NAMALWA (cell line): ENCODE measurements at places on chromosomes 7 and 10.

- DNase-seq, result no peak
These were observed 36.9 kb downstream of the TBATA start for GRCh38 chr10:70748305-70748704.

DNA sequence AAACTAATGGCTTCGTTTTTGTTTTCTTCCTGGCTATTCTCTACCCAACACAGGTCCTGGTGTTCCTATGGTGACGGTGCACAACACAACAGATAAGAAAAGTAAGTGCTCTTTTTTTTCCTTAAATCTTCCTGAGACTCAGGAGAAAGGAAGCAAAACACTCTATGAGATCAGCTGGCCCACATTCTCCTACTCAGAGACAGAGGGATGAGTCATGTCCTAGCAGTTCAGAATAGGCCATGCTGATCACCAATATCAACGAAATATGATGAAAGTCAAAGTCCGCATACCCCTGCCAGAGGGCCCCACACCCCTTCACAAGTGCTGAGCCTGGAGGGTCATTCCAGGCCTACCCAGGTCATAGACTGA is 149.2 kb downstream of the PAXIP1 start:
- DNase-seq, result no peak

- DNase-seq, result peak; percentile 78
These were observed 290.8 kb downstream of the NXPH1 start for GRCh38 chr7:8724080-8724718.

- DNase-seq, result no peak
These were observed 47.8 kb upstream of the PPP2R2D start for GRCh38 chr10:131852823-131853609.

DNA sequence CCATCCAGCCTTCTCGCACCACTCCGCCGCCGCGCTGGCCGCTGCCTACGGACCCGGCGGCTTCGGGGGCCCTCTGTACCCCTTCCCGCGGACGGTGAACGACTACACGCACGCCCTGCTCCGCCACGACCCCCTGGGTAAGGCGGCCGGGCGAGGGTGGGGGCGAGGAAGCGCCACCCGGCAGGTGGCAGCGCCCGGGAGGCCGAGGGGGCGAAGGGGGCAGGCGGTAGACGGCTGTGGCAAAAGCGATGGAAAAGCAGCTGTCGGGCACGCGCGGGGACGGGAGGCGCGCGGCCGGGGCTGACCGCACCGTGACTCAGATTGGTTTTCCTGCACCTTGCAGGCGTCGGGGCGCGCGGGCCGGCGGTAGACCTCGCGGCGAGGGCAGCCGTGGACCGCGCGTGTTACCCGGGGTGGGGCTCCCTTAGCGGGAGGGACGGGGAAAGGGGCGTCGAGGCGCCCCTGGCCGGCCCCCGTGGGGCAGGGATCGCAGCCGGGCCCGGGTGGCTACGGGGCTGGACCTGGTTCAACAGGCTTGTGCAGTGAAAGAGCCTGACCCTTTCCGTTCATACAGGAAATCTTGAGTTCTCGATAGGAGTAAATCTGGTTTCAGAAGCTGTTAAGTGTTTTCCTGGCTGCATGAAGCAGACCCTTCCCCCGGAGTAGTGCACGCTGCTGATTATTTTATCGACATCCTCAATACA is 608 bp downstream of the HHEX start:
- DNase-seq, result peak; percentile 33

DNA sequence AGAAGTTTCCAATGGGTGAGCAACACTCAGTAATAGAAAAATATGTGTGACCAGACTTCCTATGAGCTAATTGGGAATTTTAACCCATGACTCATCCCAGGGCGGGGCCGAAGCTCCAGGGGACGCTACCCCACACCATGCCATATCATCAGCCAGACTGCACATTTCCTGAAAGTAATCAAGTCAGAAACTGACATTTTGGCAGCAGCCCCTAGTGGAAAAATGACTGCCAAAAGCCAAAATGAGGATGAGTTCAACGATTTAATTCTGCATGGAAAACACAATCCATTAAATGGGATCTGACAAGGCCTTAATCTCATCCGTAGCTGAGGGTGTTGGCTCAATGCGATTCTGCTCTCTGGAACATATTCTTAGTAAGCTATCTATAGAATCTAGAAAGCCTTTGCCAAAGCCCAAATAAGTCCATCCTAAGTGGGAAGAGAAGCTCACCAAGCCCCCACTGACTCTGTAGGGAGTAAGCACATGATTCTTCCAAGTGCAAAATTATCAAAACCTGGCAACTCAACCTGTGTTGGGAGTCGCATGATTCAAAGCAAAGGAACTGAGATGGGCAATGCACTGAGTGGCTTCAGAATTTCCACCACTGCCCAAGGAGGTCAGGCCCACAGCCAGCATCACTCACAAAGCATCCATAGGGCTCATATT is 93.1 kb upstream of the PDE1C start:
- DNase-seq, result no peak

- DNase-seq, result no peak
These were observed 30.4 kb downstream of the STEAP1B start for GRCh38 chr7:22469371-22470143.

DNA sequence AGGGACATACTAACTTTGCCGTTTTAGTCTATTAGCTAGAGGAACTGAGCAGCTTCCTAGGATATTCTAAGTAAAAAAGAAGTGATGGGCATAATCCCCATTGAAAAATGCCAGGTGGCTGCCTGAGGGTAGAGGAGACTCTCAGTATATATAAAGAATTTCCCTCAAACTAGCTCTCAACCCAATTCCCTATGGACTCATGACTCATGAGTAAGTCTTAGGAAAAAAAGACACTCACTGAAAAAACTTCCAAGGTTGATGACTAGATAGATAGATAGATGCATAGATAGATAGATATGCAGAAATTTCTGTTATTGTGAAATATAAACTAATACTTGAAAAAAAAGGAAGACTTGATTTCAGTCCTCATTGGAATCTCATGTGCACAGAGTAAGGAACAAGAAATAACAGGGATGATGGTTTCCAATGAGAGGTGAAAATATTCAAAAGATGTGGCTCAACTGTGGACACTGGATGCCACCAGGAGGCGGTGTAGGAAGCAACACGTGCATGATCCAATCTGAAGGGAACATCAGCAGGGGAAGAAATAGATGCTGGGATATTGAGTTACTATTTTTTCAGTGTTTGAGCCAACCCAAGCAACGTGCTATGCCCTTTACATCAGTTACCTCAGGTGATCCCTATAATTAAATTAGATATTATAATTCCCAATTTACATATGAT is 711.0 kb upstream of the LRRTM3 start:
- DNase-seq, result peak; percentile 10

DNA sequence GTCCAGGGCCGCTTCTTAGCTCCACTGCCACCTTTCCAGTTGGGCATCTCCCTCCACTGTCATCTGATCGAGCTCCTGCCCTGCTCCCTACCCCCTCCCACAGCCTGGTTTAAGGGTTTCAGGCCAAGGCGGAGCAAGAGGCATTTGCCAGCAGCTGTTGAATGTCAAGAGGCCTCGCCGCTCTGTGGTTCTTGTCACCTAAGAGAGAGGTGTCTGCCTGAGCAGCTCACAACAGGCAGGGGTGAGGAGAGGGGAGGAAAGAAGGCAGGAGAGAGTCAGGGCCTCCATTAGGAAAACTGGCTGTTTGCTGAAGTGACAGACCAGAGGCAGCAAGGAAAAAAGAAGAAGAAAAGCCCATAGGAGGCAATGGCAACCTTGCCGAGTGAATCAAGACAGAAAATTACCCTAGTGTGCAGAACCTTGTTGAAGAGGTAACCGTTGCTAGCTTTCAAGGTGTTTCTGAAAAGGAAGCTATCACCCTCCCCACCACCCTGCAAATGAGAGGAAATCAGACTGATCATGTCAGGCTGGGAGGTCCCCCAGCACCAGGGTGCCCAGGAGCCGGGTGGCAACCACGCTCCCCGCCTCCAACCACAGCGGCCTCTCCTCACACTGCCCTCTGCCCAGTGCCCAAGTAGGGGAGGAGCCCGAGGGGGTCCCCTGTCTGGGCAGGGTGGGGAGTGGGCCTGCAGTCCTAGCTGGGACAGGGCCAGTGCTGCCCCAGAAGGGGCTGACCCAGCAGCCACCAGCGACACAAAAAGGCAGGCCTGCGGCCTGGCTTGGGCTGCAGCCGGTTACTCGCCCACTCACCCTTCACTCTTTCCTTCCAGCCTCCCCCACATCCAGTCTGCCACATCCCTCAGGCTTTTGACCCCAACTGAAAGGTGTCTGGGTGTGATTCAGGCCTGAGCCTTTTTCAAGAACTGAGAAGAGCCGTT is 7.1 kb downstream of the GATA3 start:
- no peak for DNase-seq

- DNase-seq, result no peak
These were observed 21.8 kb downstream of the AKR1E2 start for GRCh38 chr10:4847561-4848355.

DNA sequence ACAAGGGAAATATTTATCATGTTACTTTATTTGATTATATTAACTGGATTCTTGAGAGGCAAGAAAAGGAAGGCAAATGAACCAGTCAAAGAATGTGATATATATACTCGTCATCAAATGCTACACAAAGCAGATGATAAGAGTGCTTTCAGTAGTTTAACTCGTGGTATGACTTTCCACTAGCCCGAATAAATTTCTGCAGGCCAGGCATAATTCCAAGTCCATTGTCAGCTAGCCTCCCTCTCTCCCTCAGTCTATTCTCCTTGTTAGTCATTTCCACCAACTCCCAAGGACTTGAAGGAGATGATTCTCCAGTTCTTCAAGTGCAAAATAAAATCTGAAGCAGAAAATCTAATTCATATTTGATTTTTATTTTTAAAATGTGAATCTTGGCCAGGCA is 190.5 kb downstream of the GLI3 start:
- no peak for DNase-seq

DNA sequence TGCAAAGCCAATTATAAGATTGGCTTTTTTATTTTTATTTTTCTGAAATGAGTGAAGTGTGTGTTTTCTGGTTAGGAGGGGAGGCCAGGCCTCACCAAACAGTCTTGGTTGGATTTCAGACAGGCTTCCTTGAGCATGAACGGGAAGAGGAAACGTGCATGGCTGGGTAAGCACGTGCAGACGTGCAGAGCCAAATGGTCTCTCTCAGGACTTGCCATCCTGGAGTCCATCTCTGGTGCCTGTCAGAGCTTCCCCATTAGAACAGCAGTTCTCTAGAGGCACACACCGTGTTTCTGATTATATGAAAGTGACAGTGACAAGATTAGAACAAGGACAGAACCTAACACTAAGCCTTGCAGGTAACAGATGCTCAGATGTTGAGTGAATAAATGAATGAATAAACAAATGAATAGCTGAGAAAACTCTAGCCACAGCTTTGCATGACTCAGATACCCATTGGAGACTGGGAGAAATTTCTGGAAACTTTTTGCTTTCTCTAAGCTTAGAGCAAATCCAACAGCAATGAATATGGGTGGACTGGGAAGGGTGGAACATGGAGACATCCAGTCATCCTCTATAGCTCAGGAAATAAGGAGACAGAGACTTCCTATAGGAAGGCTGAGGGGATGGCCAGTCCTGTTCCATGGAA is 11.8 kb upstream of the CALD1 start:
- peak; percentile 70 for DNase-seq

DNA sequence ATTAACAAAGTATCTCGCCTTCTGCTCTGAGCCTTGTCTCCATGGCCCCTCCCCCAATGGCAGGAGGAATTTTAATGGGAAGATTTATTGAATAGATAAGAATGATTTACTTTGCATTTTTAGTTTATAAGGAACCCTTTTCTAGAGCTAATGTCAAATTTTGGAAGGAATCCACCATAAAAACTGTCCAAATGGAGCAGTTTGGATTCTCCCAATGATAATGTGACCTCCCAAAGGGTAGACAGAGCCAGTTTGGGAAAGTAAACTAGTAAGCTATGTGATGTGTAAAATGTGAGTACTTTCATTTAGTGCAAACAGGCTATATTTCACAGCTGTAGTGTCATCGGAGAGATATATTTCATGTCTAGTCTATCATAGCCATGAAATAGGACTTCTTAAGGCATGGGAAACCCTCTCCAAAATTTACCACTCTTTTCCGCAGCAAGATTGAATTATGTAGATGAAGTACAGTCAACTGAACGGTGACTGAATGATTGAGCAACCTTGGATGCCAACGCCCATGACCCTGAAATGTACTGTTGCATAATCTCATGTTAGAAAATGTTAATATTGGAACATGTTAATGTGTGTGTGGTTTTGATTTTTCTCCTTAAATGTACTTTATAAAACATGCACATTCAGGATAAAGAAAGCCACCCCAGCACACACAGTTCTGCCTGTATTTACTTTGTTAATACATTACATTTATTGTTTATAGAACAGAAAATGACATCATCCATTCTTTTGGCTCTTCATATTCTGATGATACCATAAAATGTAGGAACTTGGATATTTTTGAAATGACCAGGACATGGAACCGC is 140.6 kb downstream of the NRP1 start:
- DNase-seq, result no peak

DNA sequence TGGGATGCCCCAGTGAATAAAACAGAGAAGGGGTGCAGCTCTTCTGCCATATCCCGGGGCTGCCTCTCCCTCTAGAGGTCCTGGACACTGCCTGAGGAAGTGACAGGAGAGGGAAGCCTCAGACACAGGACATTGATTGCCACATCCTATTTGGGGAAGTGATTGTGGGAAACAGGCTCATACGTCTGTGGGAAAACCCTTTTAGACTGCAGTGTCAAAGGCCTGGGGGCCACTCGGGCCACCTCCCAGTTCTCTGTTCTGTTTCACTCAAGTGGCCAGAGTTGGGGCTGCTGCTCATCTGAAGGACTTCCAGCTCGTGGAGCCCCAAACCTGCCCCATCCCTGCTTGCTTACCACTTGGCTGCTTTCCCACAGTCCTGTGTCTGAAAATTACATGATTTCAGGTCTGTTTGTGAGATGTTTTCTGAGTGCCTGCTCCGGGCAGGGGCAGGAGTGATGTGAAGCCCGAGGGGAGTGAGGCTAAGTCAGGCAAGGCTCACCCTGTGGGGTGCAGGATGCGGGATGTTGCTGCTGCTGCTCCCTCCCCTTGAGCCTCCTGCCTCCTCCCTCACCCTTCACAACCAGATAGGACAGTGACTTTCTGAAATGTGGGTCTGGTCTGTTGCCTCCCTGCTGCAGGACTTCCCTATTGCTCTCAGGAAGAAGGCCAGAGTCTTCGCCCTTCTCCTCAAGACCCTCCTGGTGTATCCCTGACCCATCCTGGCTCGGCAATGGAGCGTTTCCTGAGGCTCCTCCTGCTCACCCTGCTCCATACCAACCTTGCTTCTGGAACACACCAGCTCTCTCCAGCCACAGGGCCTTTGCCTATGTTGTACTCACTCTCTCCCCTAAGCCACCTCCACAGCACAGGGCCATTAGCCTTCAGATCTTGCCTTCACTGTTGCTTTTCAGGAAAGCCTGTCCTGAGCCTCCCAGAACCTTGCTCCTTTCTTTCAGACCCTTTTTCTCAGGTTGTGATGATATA is 58.4 kb downstream of the NEURL1 start:
- no peak for DNase-seq

GRCh38 chr7:44176486-44176885 is 12.8 kb downstream of the GCK start:
- no peak for DNase-seq
